ENCODE measurements at places on chromosomes 12 and 14.
A peak's percentile ranks its signal among the peaks of the same experiment; 100 is the strongest.

- no peaks in the 10 kb centered on the region for H3K4me1 ChIP-seq
- H3K27ac ChIP-seq, result no peak overlapping the region
- H3K27me3 ChIP-seq, result no peaks in the 10 kb centered on the region
- H3K4me3 ChIP-seq, result no peak overlapping the region
Observed at GRCh38 chr14:44940944-44941343, 20.8 kb downstream of the KLHL28 start.

DNA sequence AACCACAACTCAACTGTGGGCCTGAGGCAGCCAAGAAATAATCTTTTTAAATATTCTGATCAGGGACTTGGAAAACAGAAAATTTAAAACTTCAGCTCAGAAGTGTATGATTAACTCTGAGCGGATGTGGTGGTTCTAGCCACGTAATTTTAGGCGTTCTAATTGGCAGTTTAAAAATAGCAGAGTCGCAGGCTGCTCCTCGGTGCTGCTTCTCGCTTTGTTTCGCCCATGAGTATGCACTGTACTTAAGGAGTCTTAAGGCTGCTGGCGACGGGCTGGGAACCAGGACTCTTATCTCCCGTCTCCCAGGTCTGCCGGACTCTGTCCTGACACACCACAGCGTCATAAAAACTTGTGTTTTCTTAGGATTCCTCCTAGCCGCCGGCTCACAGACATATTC lies 113.4 kb upstream of the PELI2 start:
- no peak overlapping the region for H3K4me3 ChIP-seq
- H3K27me3 ChIP-seq, result no peaks in the 10 kb centered on the region
- H3K27ac ChIP-seq, result no peak overlapping the region
- DNase-seq, result peak; percentile 29
- H3K36me3 ChIP-seq, result no peaks in the 10 kb centered on the region

GRCh38 chr14:50452296-50452695 lies 55.6 kb upstream of the CDKL1 start:
- H3K4me1 ChIP-seq, result no peaks in the 10 kb centered on the region
- H3K36me3 ChIP-seq, result peaks cover 31% of the 10 kb centered on the region
- no peak overlapping the region for H3K27ac ChIP-seq
- no peak overlapping the region for H3K4me3 ChIP-seq
- H3K27me3 ChIP-seq, result no peaks in the 10 kb centered on the region
- DNase-seq, result no peak

GRCh38 chr12:52221912-52222457 lies 11.1 kb upstream of the KRT7 start:
- no peaks in the 10 kb centered on the region for H3K36me3 ChIP-seq
- H3K27ac ChIP-seq, result no peak overlapping the region
- no peaks in the 10 kb centered on the region for H3K27me3 ChIP-seq
- H3K4me3 ChIP-seq, result no peak overlapping the region
- DNase-seq, result no peak

DNA sequence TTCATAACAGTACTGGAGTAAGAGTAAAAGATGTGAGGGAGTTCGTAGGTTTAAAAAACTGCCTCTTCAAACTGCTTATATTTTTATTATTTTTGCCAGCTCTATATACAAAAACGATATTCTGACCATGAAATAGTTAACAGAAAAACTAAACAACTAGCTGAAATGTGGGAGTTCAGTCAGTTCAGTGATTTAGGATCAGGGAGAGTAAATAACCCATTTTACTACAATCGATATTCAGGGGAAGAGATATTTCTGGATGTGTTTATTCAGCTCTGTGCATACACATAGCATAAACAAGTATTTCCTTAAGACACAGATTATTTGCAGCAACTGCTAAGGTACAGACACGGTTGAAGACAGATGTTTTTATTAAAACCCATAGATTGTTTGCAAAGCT lies 470.9 kb downstream of the TMTC2 start:
- no peaks in the 10 kb centered on the region for H3K4me1 ChIP-seq
- no peaks in the 10 kb centered on the region for H3K27me3 ChIP-seq
- no peak overlapping the region for H3K4me3 ChIP-seq

- H3K27me3 ChIP-seq, result no peaks in the 10 kb centered on the region
- no peak overlapping the region for H3K27ac ChIP-seq
- DNase-seq, result no peak
- H3K4me1 ChIP-seq, result no peaks in the 10 kb centered on the region
- H3K36me3 ChIP-seq, result no peaks in the 10 kb centered on the region
Observed at GRCh38 chr12:15664491-15664890, 124.7 kb downstream of the EPS8 start.

DNA sequence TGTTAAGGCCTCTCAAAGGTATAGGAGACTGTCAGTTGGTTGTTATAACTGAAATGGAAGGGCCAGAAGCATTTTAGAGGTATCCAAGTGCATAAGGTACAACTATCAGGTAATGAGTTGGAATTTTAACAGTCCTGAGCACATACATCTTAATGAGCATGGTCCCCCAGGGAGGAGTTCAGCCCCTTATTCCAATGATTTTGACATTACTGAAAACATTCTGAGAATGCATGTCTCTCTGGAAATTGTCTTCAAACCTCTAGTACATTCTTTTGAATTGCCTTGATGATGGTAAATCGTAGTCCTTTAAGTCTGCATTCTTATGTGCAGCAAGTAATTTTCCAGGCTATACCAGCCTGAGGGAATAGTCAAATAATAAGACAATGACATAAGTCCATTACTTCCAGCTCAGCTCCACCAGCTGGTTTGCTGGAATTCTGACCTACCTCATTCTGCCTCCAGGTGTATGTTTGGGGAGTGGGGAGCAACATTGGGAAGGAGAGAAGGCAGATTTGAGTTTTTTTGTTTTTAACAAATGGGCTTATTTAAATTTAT lies 239.2 kb downstream of the MSRB3 start:
- H3K4me3 ChIP-seq, result no peak overlapping the region
- H3K4me1 ChIP-seq, result no peaks in the 10 kb centered on the region
- no peak overlapping the region for H3K27ac ChIP-seq
- no peaks in the 10 kb centered on the region for H3K36me3 ChIP-seq
- no peak for DNase-seq

DNA sequence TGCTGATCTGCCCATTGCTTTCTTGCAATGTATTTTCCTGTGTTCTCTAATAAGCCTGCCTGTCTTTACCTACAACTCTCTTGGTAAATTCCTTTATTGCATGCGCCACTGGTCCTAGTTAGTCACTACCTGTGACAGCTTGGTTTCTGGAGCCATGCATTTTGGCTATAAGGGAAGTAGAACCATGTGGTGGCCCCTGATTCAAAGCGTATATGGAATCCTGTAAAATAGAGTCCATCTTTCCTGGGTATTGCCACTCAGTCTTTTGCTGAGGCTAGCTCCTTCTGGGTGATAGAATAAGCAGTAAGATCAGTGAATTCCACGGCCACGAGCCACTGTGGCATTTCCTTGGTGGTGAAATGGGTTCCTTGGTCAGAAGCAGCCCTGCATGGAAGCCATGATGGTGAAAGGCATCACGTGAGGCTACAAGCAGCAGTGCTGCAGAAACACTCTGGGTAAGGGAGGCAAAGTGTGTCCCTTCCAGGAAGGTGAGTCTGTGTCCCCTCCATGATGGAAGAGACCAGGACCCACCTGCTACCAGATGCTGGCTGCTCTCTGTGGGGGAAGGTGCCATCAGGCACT lies 19.6 kb downstream of the TNFAIP2 start:
- H3K27ac ChIP-seq, result no peak overlapping the region
- no peaks in the 10 kb centered on the region for H3K27me3 ChIP-seq
- no peaks in the 10 kb centered on the region for H3K36me3 ChIP-seq
- no peak overlapping the region for H3K4me3 ChIP-seq
